Caki2 (cell line): ENCODE measurements at places on chromosomes 6 and 20. TPM values are rescaled to one million over a fixed set of nuclear protein-coding genes. Genes with fewer than 3 reads are reported as not detected.

DNA sequence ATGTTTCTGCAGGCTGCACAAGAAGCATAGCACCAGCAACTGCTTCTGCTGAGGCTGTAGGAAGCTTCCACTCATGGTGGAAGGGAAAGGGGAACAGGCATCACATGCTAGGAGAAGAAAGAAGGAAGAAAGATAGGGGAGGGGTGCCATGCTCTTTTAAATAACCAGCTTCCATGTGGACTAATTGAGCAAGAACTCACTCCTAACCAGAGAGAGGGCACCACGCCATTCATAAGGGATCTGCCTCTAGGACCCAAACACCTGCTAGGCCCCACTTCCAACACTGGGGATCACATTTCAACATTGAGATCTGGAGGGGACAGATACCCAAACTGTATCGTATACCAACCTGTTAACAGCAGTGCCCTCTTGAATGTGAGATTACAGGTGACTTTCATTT, 46.9 kb upstream of the ARMC2 start:
- DNase-seq, result no peak

Gene RRAGD
- 6.5 and 8.3 TPM in 2 replicates for total RNA-seq

Gene TBCC
- total RNA-seq, result 52.0 and 61.2 TPM in 2 replicates

Gene BTBD3
- total RNA-seq, result 21.7 and 44.2 TPM in 2 replicates

Gene SLC44A4
- total RNA-seq, result 0.54 TPM in 1 of 2 replicates, not detected in the other

Gene L3MBTL1
- total RNA-seq, result 6.8 and 9.5 TPM in 2 replicates
